Left kidney (tissue), 8 donors: ENCODE measurements at places on chromosomes 16 and 17. TPM values are rescaled to one million over a fixed set of nuclear protein-coding genes. Genes with fewer than 3 reads are reported as not detected.

The TLCD2 gene
- polyA plus RNA-seq = 6.7 TPM

The CLEC3A gene
- polyA plus RNA-seq = not detected

DNA sequence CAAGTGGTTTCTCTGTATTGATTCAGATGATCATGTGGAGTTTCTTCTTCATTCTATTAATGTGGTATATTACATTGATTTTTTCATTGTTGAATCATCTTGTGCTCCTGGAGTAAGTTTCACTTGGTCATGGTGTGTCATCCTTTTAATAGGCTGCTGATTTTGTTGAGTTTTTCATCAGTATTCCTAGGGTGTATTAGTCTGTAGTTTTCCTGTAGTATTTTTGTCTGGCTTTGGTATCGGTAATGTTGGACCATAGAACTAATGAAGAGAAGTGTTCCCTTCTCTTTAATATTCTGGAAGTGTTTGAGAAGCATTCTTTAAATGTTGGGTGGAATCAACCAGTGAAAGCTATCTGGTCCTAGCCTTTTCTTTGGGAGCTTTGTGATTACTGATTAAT is 99.0 kb downstream of the OMG start:
- no peak for DNase-seq

DNA sequence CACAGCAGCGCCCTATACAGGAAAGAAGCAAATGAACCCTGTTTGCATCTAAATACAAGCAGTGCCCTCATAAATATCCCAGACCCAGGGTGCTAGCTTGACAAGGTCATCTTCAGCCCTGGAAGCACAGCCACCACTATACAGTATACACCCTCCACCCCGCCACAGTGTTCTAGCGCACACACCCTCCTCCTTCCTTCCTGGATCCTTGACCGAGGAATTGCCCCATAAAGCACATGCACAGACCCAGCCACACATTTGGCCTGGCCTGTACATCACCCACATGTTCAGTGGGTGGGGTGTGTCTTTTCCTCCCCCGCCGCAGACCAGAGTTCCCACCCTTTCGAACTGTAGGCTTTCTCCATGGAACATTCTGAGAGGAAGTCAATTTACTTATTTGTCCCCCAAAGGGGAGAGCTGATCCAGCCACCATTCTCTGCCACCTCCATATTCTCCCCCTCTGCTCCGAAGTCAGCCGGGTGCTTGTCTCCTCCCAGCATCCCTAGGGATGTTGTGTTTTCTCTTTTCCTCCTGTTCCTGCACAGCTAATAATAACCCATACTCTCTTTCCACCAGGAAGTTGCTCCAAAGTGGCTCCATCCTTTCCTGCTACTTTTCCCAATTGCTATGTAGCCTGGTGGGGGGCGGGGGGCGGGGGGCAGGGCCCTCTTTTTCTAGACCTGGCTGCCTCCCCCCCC is 6.6 kb downstream of the ABI3 start:
- DNase-seq = no peak

- DNase-seq = no peak
Observed at GRCh38 chr17:5055543-5055942, 20.3 kb upstream of the SLC52A1 start.

DNA sequence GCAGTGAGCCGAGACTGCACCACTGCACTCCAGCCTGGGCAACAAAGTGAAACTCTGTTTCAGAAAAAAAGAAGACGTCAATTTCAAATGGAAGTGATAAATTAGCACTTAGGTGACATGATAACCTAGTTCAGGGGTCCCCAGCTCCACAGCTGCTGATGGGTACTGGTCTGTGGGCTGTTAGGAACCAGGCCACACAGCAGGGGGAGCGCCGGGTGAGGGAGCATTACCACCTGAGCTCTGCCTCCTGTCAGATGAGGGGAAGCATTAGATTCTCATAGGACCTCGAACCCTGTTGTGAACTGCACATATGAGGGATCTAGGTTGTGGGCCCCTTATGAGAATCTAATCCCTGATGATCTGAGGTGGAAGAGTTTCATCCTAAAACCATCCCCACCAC is 253.0 kb downstream of the FOXL1 start:
- no peak for DNase-seq

- DNase-seq = peak; percentile 17
Observed at GRCh38 chr17:10226930-10227695, 28.7 kb upstream of the GAS7 start.

DNA sequence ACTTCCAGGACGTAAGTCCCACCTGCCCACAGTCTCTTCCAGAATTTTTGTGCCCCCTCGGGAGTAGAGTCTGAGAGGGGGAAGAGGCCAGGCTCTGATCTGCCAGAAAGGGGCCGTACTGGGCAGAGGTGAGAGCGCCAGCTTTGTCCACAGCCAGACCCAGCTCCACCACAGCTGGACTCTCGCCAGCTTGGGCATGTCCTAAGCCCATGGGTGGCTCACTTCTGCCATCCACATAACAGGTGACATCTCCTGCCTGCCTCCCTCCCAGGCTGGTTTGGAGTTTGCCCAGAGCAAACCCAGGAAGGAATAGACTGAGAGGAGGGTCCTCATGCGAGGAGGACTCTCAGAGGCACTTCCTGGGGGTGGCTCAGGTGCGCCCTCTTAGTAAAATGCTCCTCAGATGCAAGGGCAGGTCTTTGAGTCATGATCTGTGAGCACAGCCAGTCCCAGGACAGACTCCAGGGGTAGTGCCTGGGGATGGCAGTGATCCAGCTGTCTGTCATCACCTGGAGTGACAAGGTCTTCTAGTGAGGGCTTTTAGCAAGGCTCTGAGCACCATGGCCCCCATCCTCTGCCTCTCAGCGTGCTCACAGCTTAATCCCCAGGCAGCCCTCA is 89.2 kb downstream of the AMFR start:
- DNase-seq = no peak
